ENCODE measurements at places on chromosomes 5 and 9. TPM values are rescaled to one million over a fixed set of nuclear protein-coding genes. Genes with fewer than 3 reads are reported as not detected.
A peak's percentile ranks its signal among the peaks of the same experiment; 100 is the strongest.

DNA sequence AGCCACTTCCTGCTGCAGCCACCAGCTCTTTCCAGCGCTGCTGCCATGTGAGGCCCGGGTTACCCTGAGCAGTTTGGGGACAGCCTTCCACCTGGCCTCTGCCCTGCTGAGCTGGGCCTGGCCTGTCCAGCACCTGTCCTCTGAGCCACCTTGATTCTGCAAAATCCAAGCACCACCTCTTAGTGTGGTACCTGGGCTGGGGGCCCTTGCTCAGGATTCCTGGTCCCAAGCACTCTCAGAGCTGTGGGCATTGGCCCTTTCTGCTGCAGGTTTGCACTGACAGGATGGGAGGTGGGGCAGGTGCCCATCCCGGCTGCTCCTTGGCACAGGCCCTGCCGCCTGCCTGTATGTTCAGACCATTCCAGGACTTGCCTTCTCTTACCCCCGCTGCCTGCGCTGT is 309.2 kb upstream of the IRX4 start:
- H3K4me1 ChIP-seq = no peaks in the 10 kb centered on the region
- H3K4me3 ChIP-seq = no peak overlapping the region
- H3K27ac ChIP-seq = no peak overlapping the region
- no peaks in the 10 kb centered on the region for H3K36me3 ChIP-seq
- H3K27me3 ChIP-seq = no peaks in the 10 kb centered on the region
- no peak for DNase-seq

- H3K27ac ChIP-seq = no peak overlapping the region
- H3K36me3 ChIP-seq = no peaks in the 10 kb centered on the region
- no peak overlapping the region for H3K4me3 ChIP-seq
- DNase-seq = no peak
- H3K4me1 ChIP-seq = no peaks in the 10 kb centered on the region
- H3K27me3 ChIP-seq = no peaks in the 10 kb centered on the region
Observed at GRCh38 chr9:115628426-115628825, 510.5 kb upstream of the TNC start.

- DNase-seq = no peak
- H3K36me3 ChIP-seq = no peaks in the 10 kb centered on the region
- H3K27me3 ChIP-seq = peaks cover 7% of the 10 kb centered on the region
Observed at GRCh38 chr9:99509900-99510535, 287.9 kb downstream of the SEC61B start.

GRCh38 chr9:121646992-121647391 is 4.4 kb upstream of the DAB2IP start:
- peaks cover 36% of the 10 kb centered on the region for H3K27me3 ChIP-seq
- no peak overlapping the region for H3K4me3 ChIP-seq
- H3K4me1 ChIP-seq = no peaks in the 10 kb centered on the region
- H3K27ac ChIP-seq = no peak overlapping the region

GRCh38 chr9:134484479-134484878 is 157.1 kb upstream of the COL5A1 start:
- no peaks in the 10 kb centered on the region for H3K27me3 ChIP-seq
- H3K4me3 ChIP-seq = no peak overlapping the region
- no peak overlapping the region for H3K27ac ChIP-seq
- DNase-seq = no peak
- H3K36me3 ChIP-seq = no peaks in the 10 kb centered on the region

DNA sequence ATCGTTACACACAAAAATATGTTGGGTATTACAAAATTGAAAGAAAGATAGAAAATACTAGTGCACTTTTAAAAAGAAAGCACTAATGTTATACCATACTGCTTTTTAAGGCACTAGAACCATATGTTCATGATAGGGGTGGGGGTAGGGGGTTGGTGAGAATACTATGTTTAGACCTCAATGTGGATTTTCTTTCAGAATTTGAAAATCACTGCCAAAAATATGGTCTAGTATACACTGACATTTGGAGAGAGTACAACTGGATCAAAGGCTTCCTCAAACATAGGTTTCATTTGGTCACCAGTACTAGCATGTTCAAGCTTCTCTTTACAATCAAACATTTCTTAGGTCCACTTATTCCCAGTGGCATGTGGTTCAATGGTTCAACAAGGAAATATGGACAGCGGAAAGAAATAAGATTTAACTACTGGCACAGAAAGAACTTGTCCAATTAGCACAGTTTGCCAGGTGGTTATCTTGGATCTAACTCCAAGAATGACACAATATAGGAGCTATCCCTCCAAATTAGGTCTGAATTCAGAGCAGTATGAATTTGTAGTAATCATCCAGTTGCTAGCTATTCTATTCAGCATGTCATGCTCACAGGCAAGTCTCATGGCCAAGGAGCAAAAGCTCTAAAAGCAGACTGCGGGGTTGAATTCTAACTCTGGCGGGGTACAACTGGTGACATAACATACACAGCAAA is 139.3 kb downstream of the SLC24A2 start:
- H3K4me1 ChIP-seq = no peaks in the 10 kb centered on the region
- H3K27ac ChIP-seq = no peak overlapping the region
- DNase-seq = no peak

GRCh38 chr9:4073371-4073770 is 226.5 kb downstream of the GLIS3 start:
- H3K27ac ChIP-seq = no peak overlapping the region
- H3K4me1 ChIP-seq = peaks cover 11% of the 10 kb centered on the region
- DNase-seq = no peak
- H3K36me3 ChIP-seq = no peaks in the 10 kb centered on the region

GRCh38 chr5:115487756-115488155 is 56.8 kb downstream of the FEM1C start:
- H3K36me3 ChIP-seq = no peaks in the 10 kb centered on the region
- H3K27ac ChIP-seq = peak overlapping the region; percentile 70
- no peak for DNase-seq
- H3K4me1 ChIP-seq = peaks cover 16% of the 10 kb centered on the region

DNA sequence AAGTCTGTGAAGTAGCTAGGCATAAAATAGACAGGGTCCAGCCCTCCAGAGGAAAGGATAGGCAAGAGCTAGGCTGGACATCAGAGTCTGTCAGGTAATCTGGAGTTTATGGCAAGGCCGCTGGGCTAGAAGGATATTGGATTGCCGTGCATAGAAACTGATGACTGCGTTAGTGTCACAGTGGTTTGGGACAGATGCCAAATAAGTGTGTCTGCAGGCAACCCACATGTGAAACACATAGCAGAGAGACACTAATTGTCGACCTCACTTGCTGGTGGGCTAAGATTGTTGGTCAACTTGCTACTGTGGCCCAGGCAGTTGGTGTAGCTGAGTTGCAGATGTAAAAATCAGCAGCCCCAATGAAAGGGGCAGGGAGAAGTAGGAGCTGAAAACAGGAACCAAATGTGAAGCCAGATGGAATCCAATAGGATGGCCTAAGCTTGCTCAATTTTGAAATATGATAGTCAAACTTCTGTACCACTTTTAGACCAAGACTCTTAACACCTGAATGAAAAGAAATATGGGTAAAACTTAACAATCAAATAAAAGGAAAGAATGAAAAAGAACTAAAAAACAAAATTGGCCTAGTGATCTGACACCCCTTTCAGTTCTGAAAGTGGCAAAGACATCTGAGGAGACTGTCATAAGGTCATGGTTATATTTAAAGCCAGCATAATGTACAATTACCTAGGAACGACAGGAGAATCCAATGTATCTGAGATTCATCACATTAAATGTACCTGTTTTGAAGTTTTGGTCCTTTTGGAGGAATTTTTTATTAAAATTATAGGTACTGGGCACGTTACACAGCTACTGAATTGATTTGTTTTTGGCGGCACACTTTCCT is 243.3 kb upstream of the ACTBL2 start:
- DNase-seq = no peak
- H3K27me3 ChIP-seq = peaks cover 10% of the 10 kb centered on the region
- no peaks in the 10 kb centered on the region for H3K36me3 ChIP-seq
- no peak overlapping the region for H3K27ac ChIP-seq

DNA sequence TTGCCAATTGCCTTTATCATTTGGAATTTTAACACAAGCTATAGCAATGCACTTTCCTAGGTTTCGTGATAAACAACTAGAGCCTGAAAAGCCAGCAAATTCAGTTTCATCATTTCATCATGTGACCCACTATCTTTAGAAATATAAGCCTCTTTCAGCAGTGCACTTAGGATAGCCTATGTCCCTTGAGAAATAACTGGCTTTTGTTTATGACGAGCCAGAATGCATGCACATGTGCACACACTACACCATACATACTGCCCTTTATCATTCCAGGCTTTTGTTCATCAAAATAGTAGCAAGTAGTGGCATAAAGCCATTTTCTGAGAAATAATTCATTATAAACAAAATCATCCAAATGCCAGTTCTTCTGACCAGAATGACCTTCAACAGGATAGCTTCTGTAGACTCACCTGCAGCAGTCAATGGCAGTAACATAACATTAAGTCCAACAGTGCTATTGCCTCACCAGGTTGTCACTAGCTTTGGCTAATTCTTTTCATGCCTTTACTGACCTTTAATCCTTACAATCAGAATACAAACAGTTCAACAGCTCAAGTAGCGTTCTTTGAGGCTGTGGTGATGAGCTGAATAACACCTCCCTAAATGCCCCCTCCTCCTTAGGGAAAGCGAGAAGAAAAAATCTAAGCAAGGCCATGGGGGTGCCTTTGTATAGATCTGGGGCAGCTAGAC is 132.3 kb upstream of the SMARCA2 start:
- DNase-seq = no peak
- H3K36me3 ChIP-seq = no peaks in the 10 kb centered on the region
- H3K27me3 ChIP-seq = peaks cover 36% of the 10 kb centered on the region
- H3K27ac ChIP-seq = no peak overlapping the region
- no peak overlapping the region for H3K4me3 ChIP-seq

- no peak for DNase-seq
- no peak overlapping the region for H3K4me3 ChIP-seq
- no peaks in the 10 kb centered on the region for H3K27me3 ChIP-seq
- H3K36me3 ChIP-seq = peaks cover 6% of the 10 kb centered on the region
- no peak overlapping the region for H3K27ac ChIP-seq
Observed at GRCh38 chr5:172929371-172929838, 29.8 kb upstream of the RPL26L1 start.

GRCh38 chr5:175822225-175822624 is 49.2 kb upstream of the CPLX2 start:
- peak overlapping the region; percentile 69 for H3K27ac ChIP-seq
- H3K36me3 ChIP-seq = no peaks in the 10 kb centered on the region
- H3K27me3 ChIP-seq = peaks cover 1% of the 10 kb centered on the region
- H3K4me1 ChIP-seq = peaks cover 13% of the 10 kb centered on the region
- no peak for DNase-seq

GRCh38 chr9:123026425-123026824 is 7.0 kb upstream of the GPR21 start:
- H3K27me3 ChIP-seq = no peaks in the 10 kb centered on the region
- peaks cover 7% of the 10 kb centered on the region for H3K4me1 ChIP-seq
- peaks cover 24% of the 10 kb centered on the region for H3K36me3 ChIP-seq
- no peak for DNase-seq
- no peak overlapping the region for H3K27ac ChIP-seq

- no peak for DNase-seq
- peaks cover 79% of the 10 kb centered on the region for H3K4me1 ChIP-seq
- peak overlapping the region; percentile 80 for H3K4me3 ChIP-seq
- no peaks in the 10 kb centered on the region for H3K27me3 ChIP-seq
- H3K27ac ChIP-seq = peak overlapping the region; percentile 84
Observed at GRCh38 chr5:35857606-35858205, 1.0 kb downstream of the IL7R start.

DNA sequence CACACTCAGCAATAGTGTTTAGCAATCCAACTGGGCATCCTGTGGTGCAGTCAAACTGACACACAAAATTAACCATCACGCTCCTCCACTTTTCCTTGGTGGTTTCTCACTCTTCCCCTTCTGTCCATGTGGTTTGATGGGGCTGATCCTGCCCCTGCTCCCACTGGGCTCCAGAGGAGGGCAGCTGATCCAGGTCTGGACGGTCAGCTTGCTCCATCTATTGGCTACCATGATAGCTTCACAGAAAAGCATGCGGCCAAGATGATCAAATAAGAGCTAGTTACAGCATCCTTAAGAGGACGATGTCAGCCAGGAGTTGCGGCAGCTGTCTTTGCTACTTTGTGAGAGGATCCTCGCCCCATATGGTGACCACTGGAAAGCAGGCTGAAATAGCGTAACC is 29.6 kb upstream of the RANBP17 start:
- no peaks in the 10 kb centered on the region for H3K4me1 ChIP-seq
- no peaks in the 10 kb centered on the region for H3K36me3 ChIP-seq
- H3K27ac ChIP-seq = no peak overlapping the region
- no peak overlapping the region for H3K4me3 ChIP-seq
- no peak for DNase-seq
- H3K27me3 ChIP-seq = no peaks in the 10 kb centered on the region

DNA sequence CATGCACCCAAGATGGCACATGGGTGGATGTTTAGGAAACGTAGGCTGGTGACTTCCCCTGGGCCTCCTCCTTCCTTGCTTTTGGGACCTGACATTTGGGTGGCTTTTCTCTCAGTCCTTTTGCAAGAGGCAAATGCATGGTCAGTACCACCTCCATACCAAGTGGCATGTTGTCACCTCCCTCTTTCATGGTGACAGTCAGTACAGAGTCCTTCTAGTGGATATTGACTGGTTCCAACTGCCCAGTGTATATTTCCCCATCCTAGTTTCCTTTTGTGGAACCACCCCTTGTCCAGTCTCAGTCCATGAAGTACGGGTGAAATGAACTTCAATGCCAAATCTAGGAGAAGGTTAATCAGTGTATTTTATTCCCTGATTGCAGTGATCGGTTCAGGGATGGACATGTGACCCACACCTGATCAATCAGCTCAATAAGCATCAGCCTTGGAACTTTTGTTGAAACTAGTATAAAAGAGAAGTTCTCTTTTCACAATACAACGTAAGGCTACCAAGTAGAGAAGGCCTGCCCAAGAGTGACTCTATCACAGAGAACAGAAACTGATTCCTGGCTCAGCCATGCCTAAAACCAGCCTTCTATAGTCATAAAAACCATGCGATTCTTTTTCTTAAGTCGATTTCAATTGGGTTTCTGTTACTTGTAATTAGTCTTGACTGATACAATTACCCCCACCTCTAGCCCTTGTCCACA is 143.4 kb upstream of the KLF9 start:
- H3K27ac ChIP-seq = no peak overlapping the region
- no peak for DNase-seq
- H3K4me1 ChIP-seq = peaks cover 17% of the 10 kb centered on the region
- H3K27me3 ChIP-seq = no peaks in the 10 kb centered on the region
- H3K36me3 ChIP-seq = no peaks in the 10 kb centered on the region
- no peak overlapping the region for H3K4me3 ChIP-seq

DNA sequence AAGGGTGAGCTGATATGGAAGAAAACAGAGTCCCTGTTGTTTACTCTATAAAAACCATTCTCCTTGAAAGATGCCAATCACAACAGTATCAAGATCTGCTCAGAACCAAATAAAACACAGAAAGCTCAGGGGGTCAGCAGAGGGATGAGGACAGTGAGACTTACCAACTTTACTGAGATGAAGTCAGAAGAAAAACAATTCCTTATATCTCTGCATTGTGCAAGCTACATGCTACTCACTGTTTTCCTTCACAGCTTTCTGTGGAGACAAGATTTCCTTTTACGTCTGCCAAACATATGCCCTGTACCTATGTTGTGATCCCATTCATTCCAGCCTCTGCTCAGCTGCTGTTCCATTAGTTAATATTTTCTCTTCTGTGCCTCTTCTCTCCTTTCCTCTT is 185.6 kb downstream of the TSSK1B start:
- H3K27ac ChIP-seq = no peak overlapping the region
- DNase-seq = no peak
- peaks cover 49% of the 10 kb centered on the region for H3K27me3 ChIP-seq
- no peaks in the 10 kb centered on the region for H3K36me3 ChIP-seq
- no peak overlapping the region for H3K4me3 ChIP-seq

Gene AUH
- 58.2 TPM for total RNA-seq

Gene GPR150
- total RNA-seq = 0.11 TPM

Gene TESK1
- total RNA-seq = 44.5 TPM

Gene CDHR2
- 0.64 TPM for total RNA-seq

Gene MARVELD2
- 0.16 TPM for total RNA-seq

Gene ACSL6
- 34.0 TPM for total RNA-seq
